Suppressor macrophage (primary cell): ENCODE measurements at places on chromosomes 3 and 15.

DNA sequence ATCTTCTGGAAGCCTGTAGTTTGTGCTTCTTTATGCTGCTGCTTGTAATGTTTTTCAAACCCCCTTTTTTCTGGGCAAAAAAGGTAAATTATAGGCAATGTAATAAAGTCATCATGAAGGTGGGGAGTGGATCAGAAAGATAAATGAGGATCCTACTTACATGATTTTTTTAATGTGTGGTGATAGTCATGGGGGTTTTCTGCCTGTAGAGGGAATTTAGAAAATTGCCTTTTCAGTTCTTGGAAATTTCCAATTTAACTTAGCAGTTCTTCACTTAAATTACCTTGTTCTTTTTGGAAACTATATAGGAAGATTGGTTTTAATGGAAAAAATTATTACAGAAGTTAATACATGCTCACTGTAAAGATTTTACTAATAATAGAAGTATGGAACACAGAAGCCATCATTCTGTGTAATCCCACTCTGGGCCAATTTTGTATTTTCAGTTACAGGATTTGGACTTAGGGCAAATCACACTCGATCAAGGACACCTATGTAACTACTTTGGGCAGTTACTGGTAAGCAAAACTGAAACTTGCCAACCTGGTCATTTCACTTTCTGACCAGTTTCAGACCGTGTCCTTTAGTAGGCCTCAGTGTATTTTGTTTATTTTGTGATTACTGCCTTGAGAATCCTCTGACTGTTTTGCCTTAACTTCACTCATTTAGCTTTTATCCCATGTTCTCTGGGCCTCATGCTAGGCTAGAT, 10.5 kb upstream of the SCAANT1 start:
- DNase-seq = no peak

- DNase-seq = no peak
Observed at GRCh38 chr3:157180262-157180661, 20.3 kb upstream of the CCNL1 start.

DNA sequence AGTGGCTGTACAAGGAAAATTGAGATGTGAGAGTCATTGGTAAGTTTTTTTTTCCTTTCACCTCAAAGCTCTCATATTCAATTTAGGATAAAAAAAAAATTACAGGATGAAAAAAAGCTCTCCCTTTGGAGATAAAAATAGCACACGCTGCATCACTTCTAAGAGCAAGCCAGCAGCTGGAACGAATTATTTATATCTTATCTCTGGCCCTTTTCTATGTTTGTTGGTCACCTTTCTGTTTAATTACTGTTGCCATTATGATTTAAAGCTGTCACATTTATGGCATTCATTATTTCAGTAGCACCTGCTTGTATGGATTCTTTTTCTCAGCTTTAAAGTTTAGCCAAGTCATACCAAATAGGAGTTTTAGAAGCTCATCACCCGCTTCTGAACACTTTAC, 171.6 kb upstream of the PDZRN3 start:
- no peak for DNase-seq

DNA sequence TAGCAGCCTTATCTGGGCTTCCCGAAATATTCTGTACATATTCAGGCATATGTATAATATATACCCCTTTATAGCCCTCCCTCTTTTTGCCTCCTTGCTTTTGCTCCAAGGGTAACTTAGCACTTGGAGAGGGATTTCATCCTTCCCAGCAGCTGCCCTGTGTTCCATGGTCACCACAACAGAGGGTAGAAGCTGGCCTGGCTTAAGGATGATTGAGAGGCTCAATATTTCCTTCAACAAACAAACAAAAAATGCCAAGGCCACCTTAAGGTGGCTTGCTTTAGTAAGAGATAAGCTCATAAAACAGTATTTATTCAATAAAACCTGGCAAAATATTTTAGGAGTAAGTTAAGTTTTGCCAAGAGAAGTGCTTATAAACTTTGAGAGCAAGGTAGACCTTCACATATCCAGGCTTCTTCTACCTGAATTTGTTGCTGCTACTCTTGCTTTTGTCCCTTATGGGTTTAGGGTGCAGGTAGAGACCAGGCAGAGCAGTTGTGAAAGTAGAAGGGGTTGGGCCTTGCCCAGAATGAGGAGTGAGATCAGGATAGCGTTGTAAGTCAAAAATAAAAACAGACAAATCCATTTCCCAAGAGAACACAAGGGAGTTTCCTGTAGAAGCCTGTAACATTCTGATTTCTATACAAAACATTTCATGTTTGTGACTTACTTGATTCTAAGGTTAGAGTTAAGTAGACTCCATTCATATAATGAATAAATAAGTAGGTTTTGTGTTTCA, 52.7 kb upstream of the ATOSA start:
- DNase-seq = no peak

GRCh38 chr3:143332026-143332425, 212.5 kb downstream of the CHST2 start:
- no peak for DNase-seq

- DNase-seq = no peak
Observed at GRCh38 chr3:9739181-9739580, 7.6 kb downstream of the BRPF1 start.
